K562 (cell line): ENCODE measurements at places on chromosomes 5 and 9. TPM values are rescaled to one million over a fixed set of nuclear protein-coding genes. Genes with fewer than 3 reads are reported as not detected.

GRCh38 chr5:55650386-55650785, 61.7 kb downstream of the SLC38A9 start:
- DNase-seq: no peak

CD274 gene
- total RNA-seq: 0.18 and 0.24 TPM in 2 replicates

- peak; percentile 79 for DNase-seq
Observed at GRCh38 chr9:136339173-136339957, 12.0 kb downstream of the GPSM1 start.

CLTA gene
- 140 and 144 TPM in 2 replicates for total RNA-seq
